ENCODE measurements at places on chromosomes 3 and 15. TPM values are rescaled to one million over a fixed set of nuclear protein-coding genes. Genes with fewer than 3 reads are reported as not detected.

The GRM2 gene
- 0.58 TPM for total RNA-seq

- DNase-seq, result no peak
Measured at GRCh38 chr3:10867384-10867783, 51.4 kb downstream of the SLC6A11 start.

DNA sequence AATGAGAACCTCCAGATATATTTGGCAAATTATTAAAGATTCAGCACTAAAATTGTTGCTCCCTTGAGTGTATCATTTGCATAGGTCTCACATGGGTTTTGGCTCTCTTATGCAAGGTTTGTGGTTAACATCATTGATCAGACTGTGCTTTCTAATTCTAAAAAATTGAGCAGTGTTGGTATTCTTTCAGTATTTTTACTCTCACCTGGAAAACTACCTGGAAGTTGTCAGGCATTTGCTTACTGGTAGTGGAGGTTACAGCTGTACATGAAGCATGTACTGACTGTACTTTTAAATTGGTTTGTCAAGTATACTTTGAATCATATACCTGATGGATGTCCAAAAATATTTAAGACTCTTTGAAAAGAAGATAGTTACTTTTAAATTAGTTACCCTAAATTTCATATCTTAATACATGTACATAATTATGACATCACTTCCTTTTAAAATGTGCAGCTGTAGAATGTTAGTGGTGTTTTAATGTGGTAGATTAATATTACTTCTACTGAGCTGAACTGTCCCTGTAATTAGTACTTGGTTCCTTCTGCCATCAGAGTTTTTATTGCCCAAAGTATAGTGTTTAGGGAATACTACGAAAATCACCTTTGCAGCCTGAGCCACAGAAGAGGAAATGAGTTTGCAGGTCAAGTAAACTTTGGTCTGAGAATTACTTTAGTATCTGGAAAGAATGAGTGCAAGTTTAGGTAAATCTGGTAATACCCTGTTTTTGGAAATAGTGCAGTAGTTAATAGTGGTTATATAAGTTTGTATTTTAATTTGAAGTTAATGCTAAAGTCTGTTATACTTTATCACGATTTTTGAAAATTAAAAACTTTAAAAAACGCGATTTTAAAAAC lies 2.8 kb downstream of the CHD2 start:
- no peak for DNase-seq

GRCh38 chr3:11982341-11982941 lies 21.7 kb upstream of the SYN2 start:
- DNase-seq, result no peak

The GPR149 gene
- total RNA-seq, result 0.14 TPM

GRCh38 chr3:53230041-53230621 lies 25.7 kb downstream of the TKT start:
- no peak for DNase-seq

DNA sequence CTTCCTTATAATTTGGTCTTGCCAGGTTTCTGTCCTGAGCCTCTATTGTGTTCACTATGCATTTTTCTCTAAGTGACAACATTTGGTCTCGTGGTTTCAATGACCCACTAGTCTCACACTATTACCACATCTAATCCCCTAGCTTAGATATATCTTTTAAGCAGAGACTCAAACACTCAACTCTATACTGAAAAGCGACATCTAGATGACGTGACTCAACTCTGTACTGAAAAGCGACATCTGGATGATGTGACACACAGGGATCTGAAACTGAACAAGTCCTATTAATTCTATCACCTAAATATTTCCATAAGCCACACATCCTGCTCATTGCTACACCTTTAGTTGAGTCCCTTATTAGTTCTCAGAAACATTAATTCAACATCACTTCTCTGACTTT lies 141.7 kb upstream of the MBNL1 start:
- DNase-seq, result no peak

GRCh38 chr3:133276594-133276993 lies 123.3 kb upstream of the BFSP2 start:
- DNase-seq, result no peak

- no peak for DNase-seq
Measured at GRCh38 chr3:64975147-64975546, 287.3 kb upstream of the ADAMTS9 start.

- DNase-seq, result no peak
Measured at GRCh38 chr15:94793641-94794040, 562.3 kb downstream of the MCTP2 start.

DNA sequence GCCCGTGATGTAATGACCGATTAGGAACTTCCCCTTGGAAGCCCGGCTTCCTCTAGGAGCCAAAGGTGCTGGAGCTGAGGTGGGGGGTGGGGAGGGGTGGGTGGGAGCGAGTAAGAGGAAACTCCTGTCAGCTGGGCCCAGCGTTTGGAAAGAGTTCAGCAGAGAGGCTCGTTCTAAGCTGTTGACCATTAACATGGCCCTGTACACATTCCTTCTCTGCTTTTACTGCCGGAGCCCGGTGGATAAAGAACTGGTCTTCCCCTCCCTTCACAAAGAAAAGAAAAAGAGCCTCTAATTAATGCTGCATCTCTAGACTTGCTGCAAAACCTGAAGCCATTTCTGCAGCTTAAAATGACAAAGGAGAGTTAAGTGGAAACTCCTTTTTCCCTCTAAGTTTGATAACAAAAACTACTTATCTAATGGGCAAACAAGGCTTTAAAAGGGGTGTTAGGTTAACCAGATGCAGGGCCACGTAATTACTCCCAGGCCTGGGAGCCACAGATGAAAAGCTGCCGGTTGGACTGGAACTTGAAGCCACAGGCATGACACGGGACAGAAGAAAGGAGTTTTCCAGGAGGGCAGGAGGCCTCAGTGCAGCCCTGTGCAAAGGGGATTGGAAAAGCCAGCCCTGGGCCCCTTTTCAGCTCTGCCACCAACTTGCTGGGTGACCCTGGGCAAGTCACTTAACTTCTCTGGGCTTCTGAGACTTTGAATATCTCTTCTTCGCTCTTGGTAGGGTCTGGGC lies 71.3 kb downstream of the SMAD6 start:
- DNase-seq, result no peak

- no peak for DNase-seq
Measured at GRCh38 chr3:62343755-62344154, 29.6 kb downstream of the FEZF2 start.

The CD80 gene
- 0.10 TPM for total RNA-seq
